Stimulated activated CD4-positive, alpha-beta T cell treated with anti-CD3 and anti-CD28 coated beads, Interleukin-15, amount 100 ng/mL, for 24 hours (primary cell): ENCODE measurements at places on chromosomes 2 and 18.

DNA sequence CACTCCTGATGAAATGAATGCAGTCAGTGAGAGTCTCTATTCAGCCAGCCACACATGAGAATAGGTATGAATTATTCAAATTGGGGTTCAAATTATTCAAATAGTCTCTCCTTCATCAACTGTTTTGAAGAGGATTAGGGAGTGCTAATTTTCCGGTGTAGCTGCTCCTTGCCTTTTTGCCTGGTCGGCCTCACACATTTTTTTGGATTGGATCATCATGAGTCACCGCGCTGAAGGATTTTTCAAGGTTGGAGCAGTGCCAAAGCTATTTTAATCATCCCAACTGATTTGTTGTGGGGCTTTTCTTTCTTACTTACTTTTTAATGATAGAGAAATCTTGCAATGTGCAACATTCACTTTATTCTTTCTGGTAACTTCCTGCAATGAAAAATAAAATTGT lies 2.4 kb upstream of the DTNA start:
- no peak for DNase-seq

- no peak for DNase-seq
These were observed 347.9 kb downstream of the METTL4 start for GRCh38 chr18:2223449-2223848.

DNA sequence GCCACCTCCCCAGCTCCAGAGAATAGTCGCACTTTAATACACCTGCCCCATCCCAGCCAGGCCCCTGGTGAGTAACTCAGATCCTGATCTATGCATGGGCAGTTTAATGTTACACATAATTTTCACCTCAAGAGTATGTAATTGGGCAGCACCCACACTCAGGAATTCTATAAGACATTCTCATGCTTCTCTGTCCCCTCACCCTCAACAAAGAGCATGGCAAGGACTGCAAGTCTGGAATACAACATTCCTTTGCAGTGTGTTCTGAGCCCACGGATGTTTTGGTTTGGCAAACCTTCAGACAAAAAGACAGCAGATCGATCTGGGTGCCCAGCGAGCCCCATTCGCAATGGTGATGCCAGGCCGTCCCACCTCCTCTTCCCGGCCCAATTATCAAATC lies 4.9 kb upstream of the SLC14A1 start:
- DNase-seq: no peak

DNA sequence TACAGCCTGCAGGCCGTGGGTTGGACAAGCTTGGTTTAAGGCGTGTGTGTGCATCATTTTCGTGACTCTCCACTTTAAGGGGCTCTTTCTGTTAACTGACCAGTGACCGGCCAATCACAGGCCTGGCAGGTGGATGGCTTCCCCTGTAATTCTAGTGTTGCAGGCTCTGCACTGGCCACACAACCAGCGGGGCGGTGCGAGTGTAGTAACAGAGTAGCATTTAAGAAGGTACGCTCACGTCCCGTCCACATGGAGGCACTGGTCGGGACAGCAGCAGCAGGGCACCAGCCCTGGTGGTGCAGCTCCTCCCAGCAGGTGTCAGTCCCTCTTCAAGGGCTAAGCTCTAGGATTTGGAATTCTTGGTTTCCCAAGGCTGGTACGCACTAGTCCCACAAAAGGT lies 8.0 kb upstream of the ANO7 start:
- no peak for DNase-seq

- no peak for DNase-seq
These were observed 89.7 kb upstream of the GCFC2 start for GRCh38 chr2:75800456-75800855.

DNA sequence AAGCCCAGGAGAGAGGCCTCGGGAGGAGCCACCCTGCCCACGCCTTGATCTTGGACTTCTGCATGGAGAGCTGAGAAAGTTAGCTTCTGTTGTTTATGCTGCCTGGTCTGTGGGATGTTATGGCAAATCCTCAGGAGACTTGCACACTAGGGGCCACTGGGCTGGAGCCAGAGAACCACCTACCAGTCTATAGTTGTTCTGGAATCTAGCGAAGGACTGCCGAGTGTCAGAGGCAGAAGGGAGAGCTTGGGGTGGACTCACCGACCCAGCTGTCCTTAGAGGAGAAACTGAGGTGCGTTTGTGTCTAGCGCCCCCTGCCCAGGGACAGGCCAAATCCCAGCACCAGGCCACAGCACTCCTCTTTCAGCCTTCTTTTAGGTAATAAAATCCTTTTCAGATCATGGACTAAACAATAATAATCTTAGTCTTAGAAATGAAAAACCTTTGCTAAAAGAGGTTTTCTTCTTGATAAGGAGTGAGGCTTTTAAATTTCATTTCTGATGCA lies 398.7 kb upstream of the SALL3 start:
- DNase-seq: no peak

- no peak for DNase-seq
These were observed 195.1 kb downstream of the C1D start for GRCh38 chr2:67867735-67868134.

GRCh38 chr2:19312949-19313348 lies 45.5 kb downstream of the OSR1 start:
- DNase-seq: no peak

GRCh38 chr2:65647249-65647842 lies 214.9 kb upstream of the SPRED2 start:
- DNase-seq: no peak

DNA sequence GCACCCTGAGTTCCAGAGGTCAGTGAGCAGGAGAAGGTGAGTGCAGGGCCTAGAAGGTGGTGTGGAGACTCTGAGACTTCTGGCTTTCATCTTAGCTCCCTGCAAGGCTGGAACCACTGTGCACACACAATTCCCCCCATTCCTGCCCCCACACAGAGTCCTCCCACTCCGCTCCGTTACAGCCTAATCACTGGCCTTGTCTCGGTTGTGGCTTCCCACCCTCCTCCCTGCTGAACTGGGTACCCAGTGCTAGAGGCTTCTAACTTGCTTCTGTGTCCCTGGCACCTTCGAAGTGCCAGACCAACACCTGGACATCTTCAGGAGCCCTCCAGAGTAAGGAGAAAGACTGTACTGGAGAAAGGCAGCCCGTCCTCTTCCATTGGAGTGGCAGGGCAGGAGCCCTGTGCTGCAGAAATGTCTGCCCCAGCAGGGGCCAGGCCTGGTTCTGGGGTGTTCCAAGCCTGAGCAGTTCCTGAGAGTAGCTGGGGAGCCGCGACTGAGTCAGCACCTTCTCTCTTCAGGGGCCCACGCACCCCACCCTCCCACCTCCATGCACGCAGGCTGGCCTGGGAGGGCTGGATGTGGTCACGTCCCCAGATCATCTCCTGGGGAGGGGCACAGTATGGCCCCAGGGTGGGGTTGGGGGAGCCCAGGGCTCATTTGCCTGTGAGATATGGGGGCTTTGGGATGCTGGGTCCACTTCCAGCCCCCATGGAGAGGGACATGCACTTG lies 23.4 kb downstream of the CROCC2 start:
- no peak for DNase-seq

DNA sequence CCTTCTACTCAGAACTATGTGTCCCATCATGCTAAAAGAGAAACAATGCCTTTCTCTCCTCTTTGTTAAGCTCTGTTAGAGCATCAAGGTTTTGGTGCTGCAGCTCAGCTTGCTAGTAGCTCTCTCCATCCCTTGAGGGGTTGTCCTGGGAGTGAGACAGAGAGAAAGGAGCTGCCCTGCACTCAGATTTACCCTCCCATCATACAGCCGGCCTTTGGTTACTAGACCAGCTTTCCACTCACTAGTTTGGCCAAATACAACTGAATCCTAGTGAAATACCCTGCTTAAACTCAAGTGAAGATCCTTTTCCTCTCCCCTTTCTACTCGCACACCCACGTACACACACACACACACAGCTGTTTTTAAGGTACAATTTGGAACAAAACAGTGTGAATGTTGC lies 2.3 kb upstream of the CHN1 start:
- DNase-seq: no peak

- no peak for DNase-seq
These were observed 482.7 kb upstream of the SYT4 start for GRCh38 chr18:43760010-43760409.

DNA sequence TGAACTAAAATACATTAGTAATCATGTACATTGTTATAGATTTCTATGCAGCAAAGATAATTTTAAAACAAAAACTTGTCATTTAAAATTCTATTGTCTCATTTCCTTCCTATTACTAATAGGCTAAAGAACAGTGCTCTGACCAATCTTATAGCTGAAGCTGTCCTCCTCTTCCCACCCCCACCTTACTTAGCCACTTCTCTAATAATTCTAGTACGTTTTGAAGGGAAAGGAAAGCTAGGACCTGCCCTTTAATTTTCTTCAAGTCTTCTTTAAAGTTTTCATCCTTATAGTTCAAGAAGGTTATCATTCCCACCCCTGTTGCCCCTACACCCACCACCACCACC lies 121.6 kb downstream of the RBMS1 start:
- no peak for DNase-seq

DNA sequence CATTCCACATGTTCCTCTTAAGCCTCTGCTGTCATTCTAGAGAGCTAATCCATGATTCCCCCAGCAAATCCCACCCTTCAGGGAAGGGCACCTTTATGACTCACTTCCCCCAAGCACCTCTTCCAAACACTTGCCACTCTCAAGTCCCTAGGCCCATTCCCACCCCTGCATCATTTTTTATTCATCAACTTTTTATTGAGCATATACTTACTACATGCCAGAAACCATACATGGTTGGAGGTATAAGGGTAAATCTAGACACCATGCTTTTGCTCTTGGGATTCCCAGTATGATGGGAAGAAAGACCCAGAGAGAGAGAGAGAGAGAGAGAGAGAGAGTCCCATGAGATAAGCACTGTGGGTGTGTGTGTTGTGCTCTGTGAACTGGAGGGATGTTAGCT lies 87.9 kb downstream of the MAPK4 start:
- no peak for DNase-seq

DNA sequence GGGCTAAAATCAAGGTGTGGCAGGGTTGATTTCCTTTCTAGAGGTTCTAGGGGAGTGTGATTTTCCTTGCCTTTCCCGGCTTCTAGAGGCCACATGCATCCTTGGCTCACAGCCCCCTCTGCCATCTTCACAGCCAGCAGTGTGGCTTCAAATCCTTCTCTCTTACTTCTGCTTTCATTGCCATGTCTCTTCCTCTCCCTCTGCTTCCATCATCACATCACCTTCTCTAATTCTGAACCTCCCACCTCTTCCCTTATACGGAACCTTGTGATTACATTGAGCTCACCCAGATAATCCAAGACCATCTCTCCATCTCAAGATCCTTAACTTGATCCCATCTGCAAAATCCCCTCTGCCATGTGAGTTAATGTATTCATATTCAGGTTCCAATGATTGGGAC lies 56.2 kb upstream of the RMDN2 start:
- DNase-seq: no peak

GRCh38 chr2:162342321-162342720 lies 1.6 kb upstream of the GCA start:
- no peak for DNase-seq

DNA sequence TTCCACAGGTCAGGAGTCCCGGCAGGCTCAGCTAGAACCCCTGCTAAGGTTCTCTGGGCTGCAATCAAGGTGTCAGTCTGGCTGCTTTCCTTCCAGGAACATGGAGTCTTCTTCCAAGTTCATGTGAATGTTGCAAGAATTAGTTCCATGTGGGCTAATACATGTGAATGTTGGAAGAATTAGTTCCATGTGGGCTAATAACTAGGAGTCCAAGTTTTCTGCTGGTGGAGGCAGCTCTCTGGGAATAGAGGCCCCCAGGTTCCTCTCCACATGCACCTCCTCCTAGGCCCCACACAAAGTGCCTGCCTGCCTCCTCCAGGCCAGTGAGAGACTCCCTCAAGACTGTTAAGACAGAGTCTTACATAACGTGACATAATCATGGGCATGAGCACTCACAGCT lies 140.8 kb upstream of the SLC35G4 start:
- DNase-seq: no peak

DNA sequence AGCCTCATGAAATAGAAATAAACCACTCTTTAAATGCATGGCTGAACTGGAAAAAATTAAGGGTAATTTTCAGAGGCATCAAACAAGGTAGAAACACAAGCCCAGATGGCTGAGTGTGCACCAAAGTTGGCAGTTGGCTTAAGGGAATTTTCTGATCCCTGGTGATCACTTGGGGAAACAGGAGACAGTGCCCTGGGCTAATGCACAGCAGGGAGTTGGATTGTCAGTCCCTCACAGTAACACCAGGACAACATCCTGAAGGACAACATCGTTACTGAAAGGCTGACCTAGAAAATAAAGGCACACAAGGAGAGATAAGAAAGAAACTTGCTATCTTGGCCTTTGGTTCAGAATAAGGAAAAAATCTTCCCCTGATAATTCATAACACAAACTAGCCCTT lies 417.0 kb downstream of the SLC4A3 start:
- DNase-seq: no peak

DNA sequence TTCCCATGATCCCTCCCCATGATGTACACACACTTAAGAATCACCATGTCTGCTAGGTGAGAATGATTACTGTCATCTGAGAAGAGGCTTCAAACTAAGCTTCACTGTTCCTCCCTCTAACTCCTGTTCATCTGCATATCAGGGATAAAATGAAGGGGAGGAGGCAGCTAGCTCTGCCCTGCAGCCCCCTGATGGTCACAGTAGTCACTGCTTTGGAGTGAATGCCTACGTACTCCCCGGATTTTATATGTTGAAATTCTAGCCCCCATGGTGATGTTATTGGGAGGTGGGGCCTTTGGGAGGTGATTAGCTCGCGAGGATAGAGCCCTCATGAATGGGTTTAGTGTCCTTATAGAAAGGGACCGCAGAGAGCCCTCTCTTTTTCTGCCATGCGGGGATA lies 156.4 kb downstream of the NCKAP5 start:
- DNase-seq: no peak

- no peak for DNase-seq
These were observed 240.6 kb downstream of the SOX11 start for GRCh38 chr2:5932556-5933469.

GRCh38 chr18:55421615-55422419 lies 166.2 kb downstream of the TCF4 start:
- no peak for DNase-seq

GRCh38 chr2:174072857-174073256 lies 107.7 kb upstream of the SP3 start:
- DNase-seq: no peak
